Thymus (tissue), 14 donors: ENCODE measurements at places on chromosomes 4 and X.

DNA sequence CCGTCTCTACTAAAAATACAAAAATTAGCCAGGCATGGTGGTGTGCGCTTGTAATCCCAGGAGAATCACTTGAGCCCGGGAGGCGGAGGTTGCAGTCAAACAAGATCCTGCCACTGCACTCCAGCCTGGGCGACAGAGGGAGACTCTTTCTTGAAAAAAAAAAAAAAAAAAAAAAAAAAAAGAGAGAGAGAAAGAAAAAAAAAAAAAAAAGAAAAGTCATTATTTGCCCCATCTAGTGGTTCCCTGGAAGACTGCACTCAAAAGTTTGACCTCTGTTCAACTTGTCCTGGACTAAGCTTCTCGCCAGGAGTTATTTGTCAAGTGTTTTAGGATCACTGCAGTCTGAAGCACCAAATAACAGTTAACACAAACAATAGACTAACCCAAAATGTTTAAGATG, 45.3 kb upstream of the KCTD8 start:
- DNase-seq, result no peak

GRCh38 chr4:107689912-107690587, 30.0 kb downstream of the PAPSS1 start:
- DNase-seq, result no peak

- DNase-seq, result no peak
These were observed 934 bp downstream of the ZNF41 start for GRCh38 chrX:47482065-47482511.

- DNase-seq, result peak; percentile 30
These were observed 12.9 kb downstream of the HHIP start for GRCh38 chr4:144658903-144659302.

DNA sequence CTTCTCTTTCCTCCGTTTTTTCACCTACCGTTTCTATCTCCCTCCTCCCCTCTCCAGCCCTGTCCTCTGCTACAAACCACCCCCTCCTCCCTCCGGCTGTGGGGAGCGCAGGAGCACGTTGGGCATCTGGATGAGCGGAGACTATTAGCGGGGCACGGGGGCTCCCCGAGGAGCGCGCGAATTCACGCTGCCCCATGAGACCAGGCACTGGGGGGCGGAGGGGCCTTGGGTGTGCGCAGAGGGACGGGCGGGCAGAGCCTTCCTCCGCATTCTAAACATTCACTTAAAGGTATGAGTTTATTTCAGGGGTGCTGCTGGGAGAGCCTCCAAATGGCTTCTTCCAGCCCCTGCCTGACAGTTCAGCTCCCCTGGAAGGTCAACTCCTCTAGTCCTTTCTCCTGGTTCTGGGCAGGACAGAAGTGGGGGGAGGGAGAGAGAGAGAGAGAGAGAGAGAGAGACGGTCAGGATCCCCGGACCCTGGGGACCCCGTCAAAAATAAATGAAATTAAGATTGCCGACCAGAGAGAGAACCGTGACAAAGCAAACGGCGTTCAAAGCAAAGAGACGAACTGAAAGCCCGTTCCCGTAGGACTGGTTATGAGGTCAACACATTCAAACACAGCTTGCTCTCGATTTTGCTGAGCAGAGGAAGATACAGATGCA, 5.0 kb downstream of the SHOX start:
- no peak for DNase-seq

DNA sequence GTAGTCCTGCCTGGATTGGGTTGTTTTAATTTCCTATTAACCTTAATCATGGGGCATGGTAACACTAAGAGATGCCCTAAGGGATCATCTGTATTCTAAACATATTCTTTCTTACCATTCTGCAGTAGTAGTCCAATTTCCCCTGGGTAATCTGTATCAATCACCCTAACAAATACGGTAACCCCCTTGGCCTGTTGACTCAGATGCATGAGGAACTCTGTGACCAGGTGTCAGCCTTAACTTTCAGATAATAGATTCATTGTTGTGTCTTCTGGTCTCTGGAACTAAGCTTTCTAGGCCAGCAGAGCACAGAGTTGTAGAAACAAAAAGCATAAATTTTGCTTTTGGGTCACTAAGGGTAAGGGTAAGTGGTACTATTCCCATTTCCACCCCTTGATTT, 13.1 kb upstream of the BANK1 start:
- DNase-seq, result no peak

DNA sequence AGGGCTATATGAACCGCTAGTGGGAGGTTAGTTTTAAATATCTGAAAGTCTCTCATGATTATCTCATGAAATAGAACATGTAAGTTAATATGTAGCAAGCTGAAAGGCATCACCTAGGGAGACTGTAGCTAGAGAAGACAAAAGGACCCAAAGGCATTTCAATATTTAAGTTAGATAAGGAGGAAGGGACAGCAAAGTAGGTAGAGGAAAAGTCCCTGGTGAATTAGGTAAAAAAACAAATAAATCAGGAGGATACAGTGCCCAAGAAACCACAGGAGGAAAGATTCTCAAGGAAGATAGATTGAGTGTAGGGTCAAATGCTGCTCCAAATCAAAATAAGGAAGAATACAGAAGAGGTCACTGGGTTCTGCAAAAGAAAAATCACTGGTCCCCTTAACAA, 175.5 kb downstream of the GASK1B start:
- DNase-seq, result no peak

GRCh38 chr4:168839758-168840391, 170.2 kb downstream of the CBR4 start:
- DNase-seq, result no peak

DNA sequence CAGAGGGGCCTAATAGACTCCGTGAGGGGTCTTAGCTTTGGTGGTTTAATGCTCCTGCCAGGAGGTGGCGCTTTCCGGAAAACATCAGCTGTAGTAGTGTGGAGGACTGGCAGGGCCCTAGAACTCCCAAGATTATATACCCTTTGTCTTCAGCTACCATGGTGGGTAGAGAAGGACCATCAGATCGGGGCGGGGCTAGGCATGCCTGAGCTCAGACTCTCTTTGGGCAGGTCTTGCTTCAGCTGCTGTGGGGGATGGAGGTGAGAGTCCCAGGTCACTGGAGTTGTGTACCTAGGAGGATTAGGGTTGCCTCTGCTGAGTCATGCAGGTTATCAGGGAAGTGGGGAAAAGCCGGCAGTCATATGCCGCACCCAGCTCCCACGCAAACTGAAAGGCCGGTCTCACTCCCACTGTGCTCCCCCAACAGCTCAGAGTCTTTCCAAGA, 63.0 kb upstream of the AGA start:
- no peak for DNase-seq

GRCh38 chrX:113539599-113540356, 699.1 kb upstream of the AMOT start:
- no peak for DNase-seq

DNA sequence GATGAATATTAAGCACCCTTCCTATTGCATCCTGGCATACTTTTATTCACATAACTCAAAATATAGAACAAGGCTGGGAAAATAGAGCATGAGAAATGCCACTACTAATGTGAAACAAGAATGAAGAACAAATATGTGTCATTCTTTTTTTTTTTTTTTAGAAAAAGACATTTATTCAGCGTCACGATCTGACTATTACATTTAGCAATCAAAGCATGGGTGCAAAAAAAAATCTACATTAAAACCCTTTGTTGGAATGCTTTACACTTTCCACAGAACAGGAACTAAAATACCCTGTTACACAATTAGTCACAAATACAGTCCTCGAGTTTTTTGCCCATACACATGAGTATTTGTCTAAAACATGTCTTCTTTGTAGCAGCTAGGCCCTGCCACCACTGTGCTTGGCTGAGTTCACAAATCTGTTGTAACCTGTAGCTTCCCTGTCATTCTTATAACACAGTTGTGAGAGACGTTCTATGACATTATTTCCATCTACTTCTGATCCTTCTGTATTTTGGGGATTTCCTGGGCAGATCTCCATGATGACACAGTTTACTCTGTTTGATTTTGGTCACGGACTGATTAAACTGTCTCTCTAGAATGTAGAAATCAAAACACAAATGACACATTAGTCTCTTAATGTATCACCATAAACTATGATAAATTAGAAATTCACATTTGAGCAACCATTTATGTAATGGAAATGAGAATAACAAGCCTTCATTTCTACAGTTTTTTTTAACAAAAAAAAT, 9.4 kb upstream of the TET2 start:
- DNase-seq, result no peak

- DNase-seq, result no peak
These were observed 37.2 kb upstream of the HSD17B10 start for GRCh38 chrX:53471346-53471745.

DNA sequence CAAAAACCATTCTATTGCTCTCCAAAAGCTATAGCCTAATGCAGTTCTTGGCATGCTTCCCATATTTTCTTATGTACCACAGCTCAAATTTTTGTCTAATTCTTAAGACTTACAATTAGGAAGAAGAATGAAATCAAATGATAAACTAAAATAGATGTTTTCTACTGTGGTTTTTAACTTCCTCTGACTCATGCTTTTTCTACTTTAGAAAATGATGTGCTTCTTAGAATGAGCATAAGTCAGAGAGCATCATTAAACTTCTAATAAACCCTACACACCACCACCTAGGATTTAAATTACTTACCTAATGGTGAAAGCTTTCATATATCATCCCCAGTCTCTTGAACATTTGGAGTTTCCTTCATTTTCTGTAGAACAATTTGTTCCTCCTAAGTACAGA, 217.0 kb upstream of the NDST3 start:
- DNase-seq, result no peak

DNA sequence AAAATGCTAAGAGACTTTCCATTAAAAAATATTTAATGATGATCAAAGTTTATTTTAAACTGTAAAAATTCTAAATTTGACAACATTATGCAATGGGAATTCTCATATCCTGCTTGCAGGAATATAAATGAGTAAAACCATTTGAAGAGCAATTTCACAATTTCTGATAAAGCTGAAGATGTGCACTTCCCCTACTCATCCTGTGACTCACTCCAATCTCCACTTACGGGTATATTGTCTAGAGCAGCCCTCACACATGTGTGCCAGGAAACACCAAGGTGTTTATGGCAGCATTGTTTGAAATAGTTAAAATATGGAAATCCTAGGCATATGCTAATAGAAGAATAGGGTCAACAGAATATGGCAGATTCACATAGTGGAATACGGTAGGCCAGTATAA, 158.4 kb downstream of the PDHA2 start:
- no peak for DNase-seq

- DNase-seq, result no peak
These were observed 75.9 kb downstream of the C4orf51 start for GRCh38 chr4:145755802-145756201.

GRCh38 chr4:13673167-13673566, 45.6 kb upstream of the BOD1L1 start:
- DNase-seq, result no peak

DNA sequence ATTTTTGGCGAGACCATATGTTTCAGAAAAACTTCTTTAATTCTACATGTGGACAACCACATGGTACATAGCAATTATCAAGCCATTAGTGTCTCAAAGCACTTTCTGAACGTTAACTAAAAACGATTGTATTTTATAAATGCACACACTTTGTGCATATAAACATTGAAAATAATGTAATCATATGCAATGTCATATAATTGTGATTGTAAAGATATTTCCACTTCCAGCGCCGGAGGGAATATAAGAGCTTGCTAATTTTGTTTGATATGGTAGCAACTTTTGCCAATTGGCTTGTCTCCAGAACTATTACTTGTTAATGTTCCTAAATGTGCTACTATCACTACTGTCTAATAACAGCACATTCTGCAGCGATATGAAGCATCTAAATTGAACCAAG, 162.3 kb upstream of the SMIM31 start:
- no peak for DNase-seq

- no peak for DNase-seq
These were observed 12.7 kb upstream of the CD40LG start for GRCh38 chrX:136635235-136635634.

GRCh38 chrX:30951003-30951402, 61.9 kb upstream of the TAB3 start:
- no peak for DNase-seq

GRCh38 chr4:137474711-137475301, 57.5 kb downstream of the PCDH18 start:
- no peak for DNase-seq

GRCh38 chr4:17713779-17714178, 67.6 kb downstream of the FAM184B start:
- DNase-seq, result no peak

DNA sequence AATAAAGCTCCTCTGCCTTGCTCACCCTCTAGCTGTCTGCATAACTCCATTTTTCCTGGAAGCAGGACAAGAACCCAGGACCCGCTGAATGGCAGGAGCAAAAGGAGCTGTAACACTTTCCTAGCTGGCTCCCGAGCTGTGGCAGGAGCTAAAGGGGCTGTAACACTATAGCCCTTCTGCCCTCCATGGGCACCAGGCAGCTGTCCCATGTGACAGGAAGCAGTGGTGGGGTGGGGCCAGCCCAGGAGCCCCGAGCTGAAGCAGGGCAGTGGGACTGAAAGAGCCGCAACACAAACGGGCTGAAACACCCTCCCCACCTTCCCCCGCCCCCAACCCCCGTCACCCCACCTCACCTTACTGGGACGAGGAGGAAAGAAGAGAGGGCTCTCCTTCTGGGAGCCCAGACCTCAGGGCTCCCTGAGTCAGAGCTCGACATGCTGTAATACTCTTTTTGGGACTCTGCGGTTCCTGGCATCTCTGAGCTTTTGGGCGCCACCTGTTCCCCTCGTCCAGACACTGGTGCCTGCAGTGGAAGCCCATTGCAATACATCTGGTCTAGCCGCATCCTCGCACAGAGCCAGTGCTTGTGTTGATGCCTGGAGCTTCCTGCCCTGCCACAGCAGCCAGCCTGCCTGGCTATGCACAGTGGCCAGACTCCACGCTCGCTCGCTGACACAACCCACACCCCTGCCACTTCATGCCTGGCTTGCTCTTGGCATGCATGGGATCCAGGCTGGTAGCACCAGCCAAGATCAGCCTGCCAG, 39.4 kb downstream of the PPM1K start:
- DNase-seq, result no peak

- DNase-seq, result no peak
These were observed 320.8 kb upstream of the INTU start for GRCh38 chr4:127311924-127312323.

DNA sequence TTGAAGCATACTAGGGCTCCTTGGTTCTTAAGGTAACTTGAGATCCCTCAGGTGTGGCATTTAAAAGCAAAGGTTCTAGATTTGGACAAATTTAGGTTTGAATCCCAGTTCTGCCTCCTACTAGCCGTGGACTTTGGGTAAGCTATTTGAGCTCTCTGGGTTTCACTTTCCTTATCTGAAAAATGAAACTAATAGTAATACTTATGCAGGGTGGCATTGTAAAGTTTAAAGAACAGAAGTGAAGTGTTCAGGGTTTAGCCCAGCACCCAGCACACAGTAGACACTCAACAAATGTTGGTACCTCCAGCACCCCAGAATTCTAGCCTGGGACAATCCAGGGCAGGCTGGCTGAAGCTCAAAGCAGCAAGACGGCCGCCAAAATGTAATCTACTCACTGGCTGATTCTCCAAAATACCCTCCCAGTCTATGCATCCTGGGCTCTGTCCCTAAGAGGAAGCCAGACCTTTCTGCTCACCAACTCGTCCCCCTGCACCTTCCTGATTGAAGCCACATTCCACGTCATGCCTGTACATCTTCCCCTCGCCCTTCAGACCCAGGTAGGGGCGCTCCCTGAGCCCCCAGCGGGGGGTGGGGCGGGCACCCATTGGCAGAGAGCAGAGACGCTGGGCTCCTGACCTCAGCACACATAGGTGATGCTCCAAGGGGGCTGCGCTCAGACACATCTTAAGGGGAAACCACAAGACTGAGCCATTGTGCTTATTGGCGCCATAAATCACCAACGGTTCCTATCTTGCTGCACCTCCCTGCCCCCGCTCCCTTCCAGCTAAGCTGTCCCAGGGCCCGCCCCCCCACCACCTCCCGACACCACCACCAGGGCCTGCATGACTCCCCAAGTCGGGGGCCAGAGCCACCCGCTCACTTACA, 160.6 kb downstream of the BCOR start:
- DNase-seq, result no peak

- DNase-seq, result peak; percentile 24
These were observed 26.4 kb upstream of the TMPRSS11B start for GRCh38 chr4:68271851-68272357.
